ENCODE measurements at places on chromosomes 12 and 14. TPM values are rescaled to one million over a fixed set of nuclear protein-coding genes. Genes with fewer than 3 reads are reported as not detected.

The C12orf56 gene
- 0.63 TPM for total RNA-seq

The FOXG1 gene
- total RNA-seq, result 0.42 TPM

The FAR2 gene
- 4.4 TPM for total RNA-seq

DNA sequence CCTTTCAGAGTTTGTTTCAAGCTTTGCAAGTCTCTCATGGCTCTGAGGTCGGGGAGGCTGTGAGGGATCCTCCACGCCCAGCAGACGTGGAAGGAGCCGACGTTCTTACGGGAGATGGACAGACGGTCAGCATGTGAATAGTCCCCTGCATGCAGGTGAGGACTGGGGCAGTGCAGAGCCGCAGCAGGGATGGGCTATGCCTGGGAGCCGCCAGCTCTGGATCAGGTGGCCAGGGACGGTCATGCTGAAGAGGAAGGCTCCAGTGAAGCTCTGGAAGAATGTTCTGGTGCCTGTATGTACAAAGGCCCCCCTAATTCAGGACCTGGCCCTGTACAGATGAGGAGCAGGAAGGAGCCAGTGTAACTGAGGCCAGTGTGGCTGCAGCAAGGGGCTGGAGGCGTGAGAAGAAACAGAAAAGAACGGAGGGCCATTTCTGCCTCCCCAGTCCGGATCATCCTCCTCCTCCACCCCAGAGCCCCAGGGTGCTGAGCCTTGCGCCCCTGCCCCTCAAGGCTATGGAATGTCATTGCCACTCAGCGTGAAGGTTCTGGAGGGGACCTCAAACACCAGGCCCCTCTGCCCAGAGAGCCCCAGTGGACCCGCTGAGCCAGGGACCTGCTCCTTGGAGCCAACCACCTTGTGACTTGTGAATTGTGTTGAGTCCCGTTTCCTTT is 96.8 kb upstream of the DIO3 start:
- no peak for ATAC-seq

DNA sequence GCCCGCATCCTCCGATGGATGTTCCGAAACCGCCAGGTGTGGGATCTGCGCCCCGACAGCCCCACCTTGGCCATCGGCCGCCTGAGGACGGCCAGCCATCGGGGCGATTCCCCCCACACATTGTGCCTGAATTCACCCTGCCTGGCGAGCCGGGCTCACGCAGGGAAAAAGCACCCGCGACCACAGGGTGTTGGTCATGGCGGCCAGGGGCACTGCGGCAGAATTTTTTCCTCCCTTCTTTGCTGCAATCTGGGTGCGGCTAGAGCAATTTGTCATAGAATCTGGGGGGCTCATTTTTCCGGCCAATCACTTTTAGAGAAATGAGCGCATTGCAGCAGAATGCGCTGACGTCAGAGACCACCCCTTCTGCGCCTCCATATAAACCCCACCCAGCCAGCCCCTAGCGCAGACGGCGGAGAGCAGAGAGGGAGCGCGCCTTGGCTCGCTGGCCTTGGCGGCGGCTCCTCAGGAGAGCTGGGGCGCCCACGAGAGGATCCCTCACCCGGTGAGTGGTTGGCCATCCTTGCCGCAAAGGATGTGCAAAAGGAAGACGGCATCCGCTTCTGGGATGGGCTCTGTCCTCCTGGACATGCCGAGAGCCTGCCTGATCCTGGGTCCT is at the start of gene MEG3:
MEG3 (plus strand) TSS at position 406 of the 619 bp plus-strand sequence.
- no peak for ATAC-seq

The SLC25A47 gene
- 0.05 TPM for total RNA-seq

DNA sequence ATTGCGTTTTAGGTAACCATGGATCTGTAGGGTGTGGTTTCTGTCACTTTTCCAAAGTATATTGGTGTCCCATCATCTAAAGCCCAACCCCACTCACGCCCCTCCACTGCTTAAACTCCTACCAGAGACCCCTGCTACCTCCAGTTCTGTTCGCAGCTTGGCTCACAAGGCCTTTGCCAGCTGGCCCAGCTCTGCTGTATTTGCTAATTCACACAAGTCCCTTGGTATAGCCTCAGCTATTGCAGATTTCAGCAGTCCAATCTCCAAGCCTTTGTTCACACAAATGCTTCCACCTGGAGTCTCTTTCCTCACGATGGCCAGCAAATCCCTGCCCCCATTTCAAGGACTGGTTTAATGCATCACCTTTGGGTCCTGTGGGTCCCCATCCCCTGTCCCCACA is 24.2 kb downstream of the ISCA2 start:
- ATAC-seq, result no peak

DNA sequence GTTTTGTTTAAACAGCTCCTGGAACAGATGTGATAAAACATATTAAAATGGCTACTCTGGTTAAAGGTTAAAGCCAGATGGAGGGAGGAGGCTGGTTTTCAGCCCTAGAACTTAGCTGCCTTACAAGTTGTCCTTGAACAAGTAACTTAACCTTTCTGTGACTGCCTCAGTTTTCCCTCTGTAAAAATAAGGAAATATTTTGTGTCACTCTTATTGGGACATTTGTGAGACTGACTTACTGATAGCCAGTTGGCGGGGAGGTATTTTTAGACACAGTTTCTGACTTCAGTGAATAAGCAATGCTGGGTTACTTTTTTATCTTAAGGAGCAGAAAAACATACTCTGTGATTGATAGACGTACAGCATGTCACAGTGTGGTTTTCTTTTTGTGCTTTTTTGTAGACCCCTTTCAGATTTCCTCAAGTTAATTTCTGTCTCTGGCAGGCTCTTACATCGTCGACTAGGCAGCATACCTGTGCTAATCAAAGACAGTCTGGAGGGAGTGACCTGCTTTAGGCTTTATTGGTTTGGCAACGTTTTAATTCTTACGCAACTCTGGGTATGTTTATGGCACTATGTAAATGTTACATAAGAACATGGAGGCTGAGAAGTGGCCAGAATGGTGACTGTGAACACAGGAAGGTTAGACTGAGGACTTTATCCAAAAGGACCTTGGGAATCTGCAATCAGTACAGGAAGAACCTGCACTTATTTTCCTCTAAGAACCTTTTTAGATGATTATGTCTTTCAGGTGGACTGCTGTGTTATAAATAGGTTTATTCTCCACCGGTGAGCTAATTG is 3.3 kb downstream of the ACVR1B start:
- ATAC-seq, result no peak

The APOLD1 gene
- 1.9 TPM for total RNA-seq

The CD27 gene
- 2.0 TPM for total RNA-seq

DNA sequence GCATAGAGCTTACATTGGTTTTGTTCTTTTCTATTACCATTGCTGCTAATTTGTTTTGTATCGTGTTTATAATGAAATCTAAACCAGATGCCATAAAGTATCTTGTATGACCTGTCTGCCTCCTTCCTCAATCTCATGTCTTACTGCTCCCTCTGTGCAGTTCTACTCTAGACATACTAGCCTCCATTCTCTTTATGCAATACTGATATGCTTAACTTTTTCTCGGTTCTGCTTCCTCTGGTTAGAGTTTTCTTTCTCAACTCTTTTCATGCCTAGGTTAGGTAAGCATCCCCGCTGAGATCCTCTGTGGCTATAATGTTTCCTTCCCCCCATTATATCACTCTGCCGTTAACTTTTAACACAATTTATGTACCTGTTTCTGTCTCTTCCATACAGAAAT is 852.3 kb downstream of the TRHDE start:
- no peak for ATAC-seq

GRCh38 chr12:95182868-95183415 is 34.3 kb downstream of the FGD6 start:
- ATAC-seq, result no peak

The GPHN gene
- 46.3 TPM for total RNA-seq

GRCh38 chr14:63745858-63746425 is 18.1 kb upstream of the SGPP1 start:
- no peak for ATAC-seq

The VWF gene
- total RNA-seq, result 1.6 TPM

The AICDA gene
- not detected for total RNA-seq

DNA sequence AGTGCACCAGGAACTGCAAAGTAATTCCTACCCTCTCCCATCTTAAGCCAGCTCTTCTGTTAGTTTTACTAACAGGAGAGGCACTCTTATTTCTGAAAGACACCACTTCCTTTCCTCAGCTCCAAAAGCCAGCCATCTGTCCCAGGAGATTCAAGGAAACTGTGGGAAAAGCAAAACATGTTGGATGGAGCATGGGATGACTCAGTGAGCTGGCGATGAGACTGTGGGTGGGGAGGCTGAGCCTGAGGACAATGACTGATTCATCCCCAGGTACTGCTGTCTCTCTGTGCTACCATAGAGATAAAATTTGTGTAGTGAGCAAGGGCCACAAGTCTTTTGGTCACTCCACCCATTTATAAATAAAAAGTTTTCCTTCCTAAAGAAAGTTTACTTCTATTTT is 141.4 kb downstream of the MYRFL start:
- ATAC-seq, result no peak

- peak; percentile 45 for ATAC-seq
Observed at GRCh38 chr12:71954083-71954778, 15.6 kb downstream of the TPH2 start.

The PYGL gene
- total RNA-seq, result 102 TPM

DNA sequence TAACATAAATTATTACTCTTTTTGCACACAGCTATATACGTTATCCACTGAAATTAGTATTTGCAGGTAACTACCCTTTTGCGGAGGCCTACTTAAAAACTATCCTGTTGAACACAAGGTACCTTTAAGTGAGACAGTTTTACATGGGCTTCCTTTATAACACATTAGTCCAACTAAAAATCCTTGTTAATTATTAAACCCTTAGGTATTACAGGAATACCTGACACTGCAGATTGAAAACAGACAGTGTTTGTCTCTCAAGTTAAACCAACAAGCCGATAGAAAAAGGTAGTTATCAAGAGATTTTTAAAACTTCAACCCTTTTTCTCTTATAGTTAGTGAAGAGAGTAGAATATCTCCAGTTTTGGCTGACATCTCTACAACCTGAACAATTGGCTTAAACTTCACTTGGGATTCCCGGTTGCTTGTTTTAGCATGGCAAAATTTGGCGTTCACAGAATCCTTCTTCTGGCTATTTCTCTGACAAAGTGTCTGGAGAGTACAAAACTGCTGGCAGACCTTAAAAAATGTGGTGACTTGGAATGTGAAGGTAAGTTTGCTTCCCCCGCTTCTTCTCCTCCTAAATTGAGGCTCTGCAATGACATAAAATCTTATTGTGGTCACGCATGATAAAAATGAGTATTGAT is at the start of gene MIA2:
MIA2 (plus strand) TSS at position 236 of the 647 bp plus-strand sequence; CDS start at position 436, 200 bp downstream.
- ATAC-seq, result no peak

DNA sequence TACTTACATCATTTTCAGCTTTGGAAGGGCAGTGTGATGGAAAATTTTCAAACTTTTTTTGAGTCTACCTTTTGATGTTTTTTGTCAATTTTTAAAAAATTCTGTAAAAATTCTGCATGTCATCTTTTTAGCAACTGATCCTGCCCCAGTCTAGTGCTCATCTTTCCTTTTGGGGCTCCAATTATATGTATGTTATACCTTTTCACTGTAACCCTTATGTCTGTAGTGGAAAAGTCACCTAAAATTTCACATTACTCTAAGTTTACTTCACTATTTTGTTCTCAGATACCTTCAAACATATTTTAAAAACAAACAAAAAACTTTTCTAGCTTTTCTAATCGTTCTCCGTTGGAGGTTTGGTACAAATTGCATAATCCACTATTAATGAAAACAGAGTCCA is 32.5 kb upstream of the MYRFL start:
- ATAC-seq, result no peak

GRCh38 chr14:103121846-103122584 is 1.2 kb upstream of the TNFAIP2 start:
- ATAC-seq, result peak; percentile 2

GRCh38 chr12:53251477-53252348 is 16.4 kb upstream of the ESPL1 start:
- peak; percentile 87 for ATAC-seq

- ATAC-seq, result no peak
Observed at GRCh38 chr12:20398686-20399085, 30.3 kb downstream of the PDE3A start.

The ITGB7 gene
- total RNA-seq, result 0.34 TPM

DNA sequence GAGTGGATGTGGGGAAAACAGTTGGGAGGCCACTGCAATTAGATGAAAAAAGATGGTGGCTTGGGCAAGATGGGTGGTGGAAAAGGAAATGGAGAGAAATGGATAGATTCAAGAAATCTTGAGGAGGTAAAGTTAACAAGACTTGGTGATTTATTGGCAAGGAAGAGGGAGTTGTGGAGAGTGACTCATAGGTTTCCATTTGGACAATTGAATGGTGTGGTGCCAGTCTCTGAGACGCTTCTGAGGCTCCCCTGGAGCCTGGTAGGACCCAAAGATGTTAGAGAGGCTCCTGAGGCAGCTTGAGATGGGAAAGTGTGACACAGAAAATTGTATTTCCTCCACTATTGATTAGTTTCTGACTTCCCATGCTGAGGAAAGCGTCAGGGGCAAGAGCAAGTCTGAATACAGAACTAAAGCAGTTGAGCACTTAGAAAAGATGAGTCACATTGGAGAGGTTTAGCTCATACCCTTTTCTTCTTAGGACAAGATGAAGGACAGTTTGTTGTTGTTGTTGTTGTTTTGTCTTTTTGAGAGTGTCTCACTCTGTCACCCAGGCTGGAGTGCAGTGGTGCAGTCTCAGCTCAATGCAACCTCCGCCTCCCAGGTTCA is 4.5 kb downstream of the PRPF40B start:
- no peak for ATAC-seq

DNA sequence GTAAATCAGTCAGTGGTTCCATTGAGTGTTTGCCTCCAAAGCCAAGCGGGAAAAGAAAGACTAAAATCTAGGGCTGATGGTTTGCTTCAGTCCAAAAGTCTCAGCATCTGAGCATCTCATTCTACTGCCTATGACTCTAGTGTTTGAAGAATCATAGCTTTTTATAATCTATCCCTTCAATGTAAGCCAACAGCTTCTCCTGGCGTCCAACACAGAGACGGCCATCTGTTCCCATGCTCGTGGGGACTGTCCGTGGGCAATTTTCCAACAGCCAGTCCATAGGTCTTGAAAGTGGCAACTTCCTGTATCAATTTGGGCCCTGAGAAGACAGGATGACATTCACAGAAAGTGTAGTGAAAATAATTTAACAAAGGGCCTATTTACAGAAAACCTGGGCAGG is 544.4 kb upstream of the TMEM132C start:
- no peak for ATAC-seq

DNA sequence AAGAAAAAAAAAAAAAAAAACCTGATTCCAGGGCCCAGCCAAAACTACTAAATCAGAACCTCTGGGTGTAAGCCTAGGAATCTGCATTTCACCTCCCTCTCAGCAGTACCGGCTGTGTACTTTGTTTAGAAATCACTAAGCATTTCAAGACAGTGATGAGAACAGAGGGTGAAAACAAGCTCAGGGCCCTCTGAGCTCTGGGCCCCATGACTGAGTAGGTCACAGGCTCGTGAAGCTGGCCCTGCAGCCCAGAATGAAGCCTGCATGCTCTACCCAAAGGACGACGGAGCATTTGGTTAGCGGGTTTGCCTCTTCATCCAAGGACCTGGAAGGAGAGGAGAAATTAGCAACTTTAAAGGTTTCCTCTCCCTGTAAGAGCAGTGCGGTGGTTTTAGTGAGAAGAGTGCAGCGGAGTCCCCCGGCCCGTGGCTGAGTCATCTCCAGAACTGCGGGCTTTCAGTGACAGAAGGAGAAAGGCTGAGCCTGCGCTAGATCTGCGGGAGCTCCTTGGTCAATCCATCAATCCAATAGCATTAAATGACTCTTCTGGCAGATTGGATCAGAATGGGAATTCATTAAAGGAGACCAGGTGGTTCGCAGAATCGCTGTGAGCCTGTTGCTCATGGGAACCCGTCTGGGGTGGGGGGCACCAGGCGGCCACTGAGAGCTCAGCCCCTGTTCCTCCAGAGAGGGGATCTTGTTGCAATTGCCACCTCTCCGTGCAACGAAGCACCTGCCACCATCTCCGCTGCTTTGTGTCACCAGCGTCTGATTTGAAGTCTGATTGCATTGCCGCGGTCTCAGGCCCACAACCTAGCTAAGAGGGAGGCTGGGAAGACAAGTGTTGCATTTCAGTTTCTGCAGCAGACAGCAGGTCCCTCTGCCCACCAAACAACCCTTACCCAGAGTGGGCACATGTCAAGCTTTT is 7.3 kb downstream of the IL31 start:
- ATAC-seq, result no peak
